ENCODE measurements at places on chromosomes 1 and 21. TPM values are rescaled to one million over a fixed set of nuclear protein-coding genes. Genes with fewer than 3 reads are reported as not detected.

DNA sequence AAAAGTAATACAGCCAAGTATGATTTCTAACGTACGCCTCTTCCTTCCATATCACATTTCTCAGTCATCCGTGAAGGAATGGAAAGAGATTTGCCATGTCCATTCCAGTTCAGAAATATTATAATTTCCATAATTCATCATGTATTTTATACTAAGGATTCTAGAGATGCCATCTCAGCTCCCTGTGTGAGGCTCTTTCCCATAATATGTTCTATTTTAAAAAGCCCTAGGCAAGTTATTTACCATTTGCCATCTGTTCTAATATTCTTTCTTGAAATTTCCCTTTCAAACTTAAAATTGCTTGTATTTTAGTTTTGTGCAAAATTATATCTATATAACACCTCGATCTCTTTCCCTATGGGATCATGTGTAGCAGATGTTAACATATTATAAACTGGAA is 106.7 kb downstream of the FMN2 start:
- H3K4me3 ChIP-seq = no peak overlapping the region
- no peak for DNase-seq
- H3K4me1 ChIP-seq = no peaks in the 10 kb centered on the region
- H3K36me3 ChIP-seq = no peaks in the 10 kb centered on the region

DNA sequence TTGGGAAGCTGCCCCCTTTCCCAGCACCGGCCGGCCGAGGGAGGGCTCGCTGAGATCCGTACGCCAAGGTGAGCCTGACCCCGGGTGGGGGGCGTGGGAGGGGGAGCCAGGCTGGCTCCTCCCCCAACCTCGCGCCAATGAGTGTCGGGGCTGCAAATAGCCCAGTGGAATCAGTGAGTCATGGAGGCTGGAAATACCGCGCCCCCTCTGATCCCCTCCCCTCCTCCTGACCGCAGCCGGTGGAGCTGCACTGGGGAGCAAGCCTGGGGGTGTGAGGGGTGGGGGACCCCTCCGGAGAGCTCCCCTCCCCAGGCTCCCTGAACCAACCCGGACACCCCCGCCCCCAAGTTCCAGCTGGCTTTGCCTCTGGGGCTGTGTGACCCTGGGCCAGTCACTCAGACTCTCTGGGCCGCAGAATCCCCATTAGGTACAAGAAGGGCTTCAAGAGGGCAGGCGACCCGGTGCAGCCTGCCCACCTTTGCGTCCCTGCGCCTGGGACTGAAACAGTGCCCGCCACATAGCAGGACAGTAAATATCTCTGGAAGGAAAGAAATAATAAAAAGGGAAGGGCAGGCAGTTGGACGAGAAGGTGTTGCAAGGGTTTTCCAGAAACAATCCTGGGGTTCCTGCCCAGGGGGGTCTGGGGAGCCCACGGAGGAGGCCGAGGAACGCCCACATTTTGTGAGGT is 4.5 kb downstream of the HSPB7 start:
- H3K4me1 ChIP-seq = no peaks in the 10 kb centered on the region
- H3K4me3 ChIP-seq = peak overlapping the region; percentile 40
- peak overlapping the region; percentile 52 for H3K27ac ChIP-seq
- no peaks in the 10 kb centered on the region for H3K36me3 ChIP-seq
- DNase-seq = peak; percentile 27
- H3K27me3 ChIP-seq = no peaks in the 10 kb centered on the region

- no peaks in the 10 kb centered on the region for H3K36me3 ChIP-seq
- H3K4me1 ChIP-seq = no peaks in the 10 kb centered on the region
- H3K27ac ChIP-seq = no peak overlapping the region
- H3K27me3 ChIP-seq = no peaks in the 10 kb centered on the region
- no peak overlapping the region for H3K4me3 ChIP-seq
These were observed 6.3 kb downstream of the MORN1 start for GRCh38 chr1:2384941-2385481.

DNA sequence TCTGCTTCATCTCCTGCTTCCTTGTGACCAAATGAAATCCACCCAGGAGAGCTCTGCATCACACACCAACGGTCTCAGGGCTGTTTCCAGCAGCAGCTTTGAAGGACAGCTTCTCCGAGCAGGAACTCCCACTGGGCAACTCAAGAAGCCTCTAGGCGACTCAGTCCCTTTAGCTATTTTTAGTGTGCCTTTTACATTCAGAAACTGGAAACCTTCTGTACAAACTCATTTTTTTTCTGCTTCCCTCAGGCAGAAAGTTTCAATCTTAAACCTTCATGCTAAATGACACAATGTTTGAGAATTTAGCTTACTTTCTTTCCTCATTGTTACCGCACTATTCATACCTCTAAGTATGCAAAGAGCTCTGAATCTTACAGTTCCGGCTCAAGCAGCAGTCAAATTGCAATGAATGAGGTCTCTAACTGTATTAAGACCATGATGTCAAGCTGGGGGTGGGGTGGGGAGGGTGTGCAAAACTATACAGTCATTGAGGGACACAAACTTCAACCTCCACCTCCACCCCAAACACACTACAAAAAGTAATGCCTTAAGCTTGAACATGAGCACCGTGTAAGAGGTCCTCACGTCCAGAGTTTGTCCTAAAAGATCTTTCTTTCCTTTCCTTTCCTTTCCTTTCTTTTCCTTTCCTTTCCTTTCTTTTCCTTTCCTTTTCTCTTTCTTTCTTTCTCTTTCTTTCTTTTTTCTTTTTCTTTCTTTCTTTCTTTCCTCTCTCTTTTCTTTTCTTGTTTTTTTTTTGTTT is 16.4 kb upstream of the TARBP1 start:
- no peaks in the 10 kb centered on the region for H3K36me3 ChIP-seq
- DNase-seq = no peak
- peaks cover 18% of the 10 kb centered on the region for H3K4me1 ChIP-seq
- no peak overlapping the region for H3K27ac ChIP-seq

DNA sequence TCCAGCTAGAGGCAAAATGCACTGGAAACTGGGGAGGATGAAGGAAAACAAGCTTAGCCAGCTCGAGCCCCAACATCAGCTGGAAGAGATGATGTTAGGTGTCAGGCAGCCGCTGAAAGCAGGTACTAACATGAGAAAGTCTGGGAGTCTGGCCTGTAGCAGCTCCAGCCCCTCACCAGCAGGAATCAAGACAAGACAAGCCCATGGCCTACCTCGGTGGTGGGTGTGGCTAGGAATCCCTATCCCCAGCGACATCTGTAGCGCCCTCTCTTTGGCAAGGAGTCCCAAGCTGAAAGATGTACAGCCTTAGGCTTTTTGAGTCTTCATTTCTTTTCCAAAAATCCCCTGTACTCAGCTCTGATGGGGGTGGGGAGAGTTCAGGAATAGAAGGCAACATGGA is 2.6 kb downstream of the DLGAP3 start:
- H3K27ac ChIP-seq = no peak overlapping the region
- no peak overlapping the region for H3K4me3 ChIP-seq
- H3K27me3 ChIP-seq = peaks cover 63% of the 10 kb centered on the region
- H3K4me1 ChIP-seq = peaks cover 5% of the 10 kb centered on the region
- H3K36me3 ChIP-seq = no peaks in the 10 kb centered on the region

- H3K27me3 ChIP-seq = no peaks in the 10 kb centered on the region
- no peak for DNase-seq
- no peaks in the 10 kb centered on the region for H3K4me1 ChIP-seq
- no peaks in the 10 kb centered on the region for H3K36me3 ChIP-seq
These were observed 11.9 kb downstream of the STX6 start for GRCh38 chr1:181010789-181011188.

DNA sequence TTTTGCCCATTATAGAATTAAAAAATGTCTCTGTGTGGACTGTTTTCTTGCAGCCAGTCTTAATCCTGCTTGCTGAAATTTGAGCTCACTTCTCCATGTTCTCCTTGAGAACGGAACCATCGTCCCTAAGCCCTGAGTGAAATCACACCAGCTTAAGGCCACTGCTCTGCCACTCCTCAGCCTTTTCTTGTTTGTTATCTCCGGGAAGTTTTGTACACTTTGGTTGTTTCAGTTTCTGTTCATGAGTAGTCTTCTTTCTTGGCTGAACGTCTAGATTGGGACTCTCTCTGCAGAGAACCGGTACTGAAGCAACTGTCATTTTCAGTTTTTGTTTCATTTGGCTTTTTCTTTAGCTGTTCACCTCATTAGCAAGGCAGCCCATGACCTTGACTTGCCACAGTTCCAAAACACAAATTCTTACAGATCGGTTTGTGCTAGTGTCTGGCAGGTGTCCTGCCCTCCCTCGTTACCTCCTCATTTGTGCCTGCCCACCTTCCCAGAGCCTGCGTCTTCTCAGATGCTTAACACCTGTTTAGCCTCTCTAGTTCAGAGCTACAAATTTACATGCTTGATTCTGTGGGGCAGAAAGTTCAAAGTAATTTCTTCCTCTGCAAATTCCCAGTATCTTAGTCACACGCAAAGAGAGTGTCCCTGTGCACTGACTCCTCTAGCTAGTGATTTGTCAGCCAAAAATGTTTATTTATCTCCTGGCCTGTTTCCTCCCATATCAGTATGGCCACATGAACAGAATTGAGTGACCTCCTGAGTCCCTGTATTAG is 12.4 kb downstream of the PSEN2 start:
- DNase-seq = peak; percentile 85
- H3K4me3 ChIP-seq = peak overlapping the region; percentile 13
- no peaks in the 10 kb centered on the region for H3K27me3 ChIP-seq
- H3K36me3 ChIP-seq = peaks cover 2% of the 10 kb centered on the region
- H3K27ac ChIP-seq = peak overlapping the region; percentile 58
- H3K4me1 ChIP-seq = peaks cover 3% of the 10 kb centered on the region

DNA sequence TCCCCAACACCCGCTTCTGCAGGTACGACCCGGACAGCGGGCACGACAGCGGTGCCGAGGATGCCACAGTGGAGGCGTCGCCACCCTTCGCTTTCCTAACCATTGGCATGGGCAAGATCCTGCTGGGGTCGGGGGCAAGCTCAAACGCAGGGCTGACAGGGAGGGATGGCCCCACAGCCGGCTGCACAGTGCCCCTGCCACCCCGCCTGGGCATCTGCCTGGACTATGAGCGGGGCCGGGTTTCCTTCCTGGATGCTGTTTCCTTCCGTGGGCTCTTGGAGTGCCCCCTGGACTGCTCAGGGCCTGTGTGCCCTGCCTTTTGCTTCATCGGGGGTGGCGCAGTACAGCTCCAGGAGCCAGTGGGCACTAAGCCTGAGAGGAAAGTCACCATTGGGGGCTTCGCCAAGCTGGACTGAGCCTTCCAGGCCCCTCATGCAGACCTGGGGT is 10.1 kb downstream of the TRIM46 start:
- H3K4me3 ChIP-seq = no peak overlapping the region
- H3K27me3 ChIP-seq = no peaks in the 10 kb centered on the region
- no peak overlapping the region for H3K27ac ChIP-seq
- no peak for DNase-seq
- no peaks in the 10 kb centered on the region for H3K36me3 ChIP-seq
- H3K4me1 ChIP-seq = peaks cover 4% of the 10 kb centered on the region

GRCh38 chr1:244665771-244666217 is 12.9 kb downstream of the DESI2 start:
- no peak for DNase-seq
- H3K27me3 ChIP-seq = no peaks in the 10 kb centered on the region
- peaks cover 5% of the 10 kb centered on the region for H3K4me1 ChIP-seq

DNA sequence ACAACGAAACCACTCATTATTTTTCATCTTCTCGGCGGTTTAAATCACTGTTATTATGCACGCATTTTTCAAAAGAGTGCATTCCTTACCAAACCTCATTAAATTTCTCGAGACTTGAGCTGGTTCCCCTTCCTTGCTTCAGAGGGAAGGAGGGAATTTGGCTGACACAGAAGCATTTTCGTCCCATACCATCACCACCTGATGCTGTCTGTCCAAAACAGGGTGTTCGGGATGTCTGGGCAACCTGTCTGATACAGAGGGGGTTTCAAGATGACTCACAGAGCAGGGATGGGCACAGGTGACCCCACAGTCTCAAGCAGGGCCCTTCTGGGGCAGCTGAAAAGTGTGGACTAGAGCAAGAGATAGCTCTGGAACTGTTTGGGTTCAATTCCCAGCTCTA is 12.3 kb upstream of the RCC2 start:
- DNase-seq = no peak
- H3K27me3 ChIP-seq = no peaks in the 10 kb centered on the region
- no peak overlapping the region for H3K4me3 ChIP-seq
- H3K27ac ChIP-seq = no peak overlapping the region
- H3K36me3 ChIP-seq = no peaks in the 10 kb centered on the region

DNA sequence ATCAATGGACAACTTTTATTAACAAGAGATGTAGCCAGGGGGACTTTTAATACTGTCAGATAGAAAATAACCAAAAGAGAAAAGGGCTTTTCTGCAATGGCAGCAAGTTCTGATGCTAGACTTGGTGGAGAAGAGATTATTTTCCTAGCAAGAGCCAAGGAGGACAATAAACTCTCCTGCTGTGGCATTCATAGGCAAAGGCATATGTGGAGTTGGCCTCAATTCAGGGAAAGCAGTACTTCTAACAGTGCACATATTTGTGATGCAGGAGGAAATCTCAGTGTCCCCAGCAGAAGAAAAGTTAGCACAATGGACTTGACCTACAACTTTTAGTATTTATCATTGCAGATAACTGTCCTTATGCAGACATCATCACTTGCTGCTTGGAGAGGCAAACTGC is 75.1 kb upstream of the GRIK1 start:
- H3K4me3 ChIP-seq = no peak overlapping the region
- no peaks in the 10 kb centered on the region for H3K27me3 ChIP-seq
- no peak for DNase-seq
- no peaks in the 10 kb centered on the region for H3K4me1 ChIP-seq
- H3K27ac ChIP-seq = no peak overlapping the region
- no peaks in the 10 kb centered on the region for H3K36me3 ChIP-seq

DNA sequence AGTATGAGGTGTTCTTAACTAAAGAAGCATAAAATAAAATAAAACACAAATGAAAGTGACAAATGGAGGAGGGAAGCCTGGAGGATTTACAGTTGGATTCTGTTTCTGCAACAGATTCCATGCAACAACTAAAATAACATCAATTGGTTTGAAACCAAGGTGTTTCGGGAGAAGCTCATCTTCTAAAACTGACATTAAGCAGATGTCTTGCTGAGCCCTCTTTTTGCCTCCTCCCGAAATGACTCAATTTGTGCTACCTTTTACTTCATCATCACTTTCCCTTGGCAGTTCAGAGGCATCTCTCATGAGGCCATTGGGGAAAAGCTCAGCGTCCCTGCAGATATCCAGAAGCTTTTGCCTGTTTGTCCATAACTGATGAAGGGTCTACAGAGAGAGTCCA is 121.6 kb upstream of the ADAR start:
- H3K4me1 ChIP-seq = peaks cover 2% of the 10 kb centered on the region
- H3K27me3 ChIP-seq = no peaks in the 10 kb centered on the region
- no peak for DNase-seq
- H3K4me3 ChIP-seq = no peak overlapping the region

- peaks cover 4% of the 10 kb centered on the region for H3K4me1 ChIP-seq
- DNase-seq = no peak
- H3K27me3 ChIP-seq = no peaks in the 10 kb centered on the region
- no peaks in the 10 kb centered on the region for H3K36me3 ChIP-seq
- H3K4me3 ChIP-seq = no peak overlapping the region
These were observed 54.7 kb downstream of the STUM start for GRCh38 chr1:226603022-226603857.

- no peak overlapping the region for H3K4me3 ChIP-seq
- H3K27ac ChIP-seq = no peak overlapping the region
- H3K36me3 ChIP-seq = no peaks in the 10 kb centered on the region
- no peaks in the 10 kb centered on the region for H3K4me1 ChIP-seq
These were observed 10.2 kb upstream of the NKAIN1 start for GRCh38 chr1:31249854-31250253.

Gene TNNI3K
- polyA plus RNA-seq = not detected

Gene ST6GALNAC5
- polyA plus RNA-seq = 4.0 TPM

Gene SPRR2E
- polyA plus RNA-seq = 0.24 TPM

Gene IL24
- polyA plus RNA-seq = 0.24 TPM

Gene S100A3
- not detected for polyA plus RNA-seq

Gene CLDN17
- not detected for polyA plus RNA-seq

Gene SPAG17
- not detected for polyA plus RNA-seq
